ENCODE measurements at places on chromosomes 12 and 14.

- DNase-seq = no peak
Observed at GRCh38 chr12:2258025-2258424, 205.2 kb downstream of the CACNA1C start.

- peak; percentile 12 for DNase-seq
Observed at GRCh38 chr12:50934981-50935807, 17.1 kb upstream of the HIGD1C start.

- DNase-seq = no peak
Observed at GRCh38 chr12:42960087-42960527, 370.6 kb upstream of the PRICKLE1 start.

GRCh38 chr12:131729254-131729955 lies 18.5 kb downstream of the SFSWAP start:
- DNase-seq = no peak

DNA sequence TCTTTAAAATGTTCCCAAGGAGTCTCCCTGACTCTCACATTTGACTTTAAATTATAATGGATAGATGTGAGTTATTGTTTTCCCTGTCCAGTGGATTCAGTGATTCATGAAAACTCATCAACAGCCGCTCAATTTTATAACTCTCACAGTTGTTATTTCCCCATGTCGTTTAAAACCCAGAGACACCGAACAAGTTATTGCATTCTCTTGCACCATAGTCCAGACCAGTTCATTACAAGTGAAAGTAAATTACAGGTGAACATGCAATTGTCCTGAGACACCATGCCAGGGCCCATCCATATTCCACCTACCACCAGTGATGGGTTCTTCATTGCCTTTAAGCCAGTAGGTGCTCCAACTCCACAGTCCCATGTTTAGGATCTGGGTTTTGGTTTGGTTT lies 85.7 kb upstream of the CMKLR1 start:
- no peak for DNase-seq

All from GM04504 (cell line).